ENCODE measurements at places on chromosomes 2 and 18.

DNA sequence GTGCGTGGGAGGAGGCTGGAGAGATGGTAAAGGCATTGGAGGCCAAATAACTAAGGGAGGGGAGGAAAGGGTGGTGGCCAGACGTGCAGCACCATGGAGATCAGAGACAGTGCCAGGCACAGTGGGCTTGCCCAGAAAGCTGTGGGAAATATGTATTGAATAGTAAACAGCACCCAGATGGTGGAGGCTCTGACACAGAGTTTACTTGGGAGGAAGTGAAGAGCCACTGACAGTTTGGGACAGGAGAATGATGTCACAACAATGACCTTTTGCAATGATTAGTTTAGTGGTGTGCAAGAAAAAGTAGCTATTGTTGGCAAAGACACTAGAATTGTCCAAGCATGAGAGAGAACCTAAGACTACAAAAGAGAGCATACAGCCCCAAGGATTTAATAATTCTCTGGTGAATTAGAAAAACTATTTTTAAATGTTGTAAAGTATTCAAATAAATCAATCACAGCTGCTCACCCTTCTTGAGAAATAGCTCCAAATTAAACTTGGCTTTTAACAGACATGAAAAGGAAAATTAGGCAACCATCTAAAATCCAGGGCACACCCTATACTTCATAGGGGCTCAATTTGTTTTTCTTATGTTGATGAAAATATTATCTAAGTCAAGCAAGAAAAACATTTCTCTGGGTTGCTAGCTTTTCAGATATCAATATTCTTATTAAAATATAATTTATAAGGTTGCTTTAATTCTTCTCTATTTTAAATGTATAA lies 458.7 kb upstream of the HNRNPA3 start:
- DNase-seq = no peak

- no peak for DNase-seq
These were observed 7.9 kb downstream of the PMAIP1 start for GRCh38 chr18:59907660-59908059.

GRCh38 chr2:38269421-38269820 lies 107.7 kb downstream of the ATL2 start:
- no peak for DNase-seq

- no peak for DNase-seq
These were observed 12.8 kb upstream of the HPCAL1 start for GRCh38 chr2:10289891-10290290.

GRCh38 chr18:4605212-4605611 lies 150.1 kb upstream of the DLGAP1 start:
- DNase-seq = no peak

- DNase-seq = no peak
These were observed 137.1 kb downstream of the ZEB2 start for GRCh38 chr2:144382849-144383248.
